ENCODE measurements at places on chromosomes 2 and 18.

DNA sequence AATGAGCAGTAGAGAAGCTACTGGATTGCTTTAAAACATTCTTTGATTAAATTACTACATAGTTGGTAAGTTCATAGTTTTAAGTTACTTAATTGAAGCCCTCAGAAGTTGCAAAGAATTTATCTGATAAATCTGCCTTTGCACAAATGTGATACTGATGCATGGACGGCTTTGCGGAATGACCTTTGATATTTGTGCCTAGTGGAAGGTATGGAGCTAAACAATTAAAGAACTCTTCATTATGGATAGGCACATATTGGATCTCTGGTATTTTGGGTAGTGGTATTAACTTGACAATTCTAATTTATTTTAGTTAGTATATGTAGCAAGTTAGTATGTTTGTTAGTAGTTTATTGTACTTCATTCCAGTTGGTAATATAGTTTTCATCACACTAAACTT, 54.1 kb downstream of the CFAP210 start:
- DNase-seq: no peak

GRCh38 chr2:233705911-233706506, 6.7 kb upstream of the UGT1A5 start:
- DNase-seq: no peak

GRCh38 chr2:18455236-18455862, 105.1 kb downstream of the RDH14 start:
- no peak for DNase-seq

- no peak for DNase-seq
These were observed 10.5 kb upstream of the ZAP70 start for GRCh38 chr2:97702731-97703470.

Measured in NAMALWA (cell line).